ENCODE measurements at places on chromosomes 6 and 20. TPM values are rescaled to one million over a fixed set of nuclear protein-coding genes. Genes with fewer than 3 reads are reported as not detected.

GRCh38 chr6:44327760-44328159 lies 14.6 kb upstream of the AARS2 start:
- DNase-seq: no peak

GRCh38 chr6:37308069-37308815 lies 45.5 kb upstream of the RNF8 start:
- DNase-seq: no peak

- DNase-seq: no peak
Observed at GRCh38 chr6:11830105-11830504, 51.5 kb upstream of the ADTRP start.

DNA sequence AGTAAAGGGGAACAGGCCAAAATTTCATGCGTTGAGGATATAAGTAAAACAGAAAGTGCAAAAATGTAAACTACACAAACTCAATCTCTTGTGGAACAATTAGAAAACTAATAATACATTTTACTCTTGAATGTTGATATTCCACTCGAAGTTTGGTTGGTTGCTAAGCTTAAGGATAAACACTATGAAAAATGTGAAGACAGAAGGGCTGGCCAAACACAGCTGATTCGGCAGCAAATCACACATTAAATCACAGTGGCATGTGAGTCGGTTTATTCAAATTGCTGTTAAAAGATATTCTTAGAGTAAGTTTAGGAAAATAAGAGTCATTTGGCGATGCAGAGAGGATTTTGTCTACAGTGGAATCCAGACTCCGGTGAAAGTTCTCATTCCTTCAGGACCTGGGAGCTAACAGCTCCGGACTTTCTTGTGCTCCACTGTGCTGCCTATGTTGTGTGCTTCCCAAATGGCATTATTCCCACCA lies 1.4 kb upstream of the EPM2A start:
- DNase-seq: no peak

DNA sequence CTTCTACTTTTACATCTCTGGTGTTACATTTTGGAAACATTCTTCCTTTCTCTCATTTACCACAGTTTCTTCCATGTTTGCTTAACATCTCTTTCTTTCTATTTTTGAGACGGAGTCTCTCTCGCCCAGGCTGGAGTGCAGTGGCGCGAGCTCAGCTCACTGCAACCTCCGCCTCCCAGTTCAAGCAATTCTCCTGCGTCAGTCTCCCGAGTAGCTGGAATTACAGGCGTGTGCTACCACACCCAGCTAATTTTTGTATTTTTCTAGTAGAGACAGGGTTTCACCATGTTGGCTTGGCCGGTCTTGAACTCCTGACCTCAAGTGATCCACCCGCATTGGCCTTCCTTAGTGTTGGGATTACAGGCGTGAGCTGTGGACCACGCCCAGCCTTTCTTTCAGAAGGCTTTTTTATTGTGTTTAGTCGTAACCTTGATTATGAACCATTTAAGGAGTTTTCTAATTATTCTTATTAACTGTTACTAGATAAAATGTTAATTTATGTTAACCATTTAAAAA lies 27.8 kb downstream of the MAP3K4 start:
- DNase-seq: no peak

The TFAP2D gene
- total RNA-seq: 2.9 TPM

- DNase-seq: no peak
Observed at GRCh38 chr6:95866732-95867131, 149.0 kb upstream of the FUT9 start.

GRCh38 chr6:164200071-164200470 lies 785.6 kb downstream of the QKI start:
- no peak for DNase-seq

DNA sequence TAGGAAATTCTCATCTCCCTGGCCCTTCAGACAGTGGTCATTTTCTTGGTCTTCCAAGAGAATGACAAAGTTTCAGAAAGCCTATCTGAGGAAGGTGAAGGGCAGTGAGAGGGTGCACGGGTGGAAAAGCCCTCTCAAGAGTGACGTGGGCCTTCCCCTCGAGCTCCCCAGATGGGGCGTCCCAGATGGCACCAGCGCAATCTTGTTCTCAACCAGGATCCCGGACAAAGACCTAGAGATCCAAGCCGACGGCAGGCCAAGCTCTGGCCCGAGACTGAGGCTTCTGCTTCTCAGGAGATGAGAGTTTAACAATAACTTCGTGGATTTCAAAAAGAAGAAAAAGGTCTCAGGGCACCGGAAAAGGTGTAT lies 797 bp upstream of the ZNF133 start:
- DNase-seq: no peak

GRCh38 chr6:80610846-80611245 lies 504.4 kb downstream of the BCKDHB start:
- no peak for DNase-seq

The NEDD9 gene
- total RNA-seq: 39.1 TPM

DNA sequence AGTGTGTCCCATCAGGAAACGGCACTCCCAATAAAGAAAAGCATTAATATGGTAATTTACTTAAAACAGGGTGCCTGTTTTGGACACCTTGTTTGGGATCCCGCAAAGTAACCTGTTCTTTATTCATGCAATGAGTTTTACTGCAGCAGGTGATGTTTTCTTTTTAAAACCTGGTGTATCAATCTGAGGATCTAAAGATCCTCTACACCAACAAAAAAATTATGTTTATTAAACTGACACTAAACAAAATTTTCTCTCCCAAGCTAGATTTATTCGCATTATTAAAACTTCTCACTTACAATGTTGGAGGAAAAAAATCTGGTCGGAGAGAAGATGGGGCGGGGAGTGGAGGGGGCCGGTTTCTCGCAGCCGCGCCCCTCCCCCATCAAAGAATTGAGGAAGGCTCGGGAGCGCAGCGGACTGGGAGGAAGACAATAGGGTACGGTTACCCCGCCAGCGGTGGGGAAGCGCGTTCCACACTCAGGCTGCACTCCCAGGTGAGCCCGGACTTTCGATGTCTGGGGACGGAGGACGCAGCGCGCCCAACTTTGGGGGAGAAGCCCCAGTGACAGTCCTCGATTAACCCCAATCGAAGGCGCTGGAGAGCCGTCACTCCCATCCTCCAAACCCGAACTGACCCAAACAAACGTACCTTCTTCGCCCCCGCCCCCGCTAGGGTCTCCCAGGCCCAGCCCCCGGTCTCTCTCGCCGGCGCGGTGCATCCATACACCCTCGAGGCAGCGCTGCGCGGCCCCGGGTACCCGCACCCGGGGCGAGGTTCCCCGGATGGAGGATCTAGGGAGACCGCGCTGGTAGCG lies 1.3 kb downstream of the CD24 start:
- no peak for DNase-seq

- DNase-seq: no peak
Observed at GRCh38 chr6:134316733-134317431, 1.0 kb downstream of the SGK1 start.

GRCh38 chr6:108176281-108177089 lies 10.7 kb downstream of the NR2E1 start:
- DNase-seq: no peak

GRCh38 chr20:20134941-20135575 lies 82.7 kb downstream of the CFAP61 start:
- DNase-seq: no peak

The DEFB132 gene
- not detected for total RNA-seq

DNA sequence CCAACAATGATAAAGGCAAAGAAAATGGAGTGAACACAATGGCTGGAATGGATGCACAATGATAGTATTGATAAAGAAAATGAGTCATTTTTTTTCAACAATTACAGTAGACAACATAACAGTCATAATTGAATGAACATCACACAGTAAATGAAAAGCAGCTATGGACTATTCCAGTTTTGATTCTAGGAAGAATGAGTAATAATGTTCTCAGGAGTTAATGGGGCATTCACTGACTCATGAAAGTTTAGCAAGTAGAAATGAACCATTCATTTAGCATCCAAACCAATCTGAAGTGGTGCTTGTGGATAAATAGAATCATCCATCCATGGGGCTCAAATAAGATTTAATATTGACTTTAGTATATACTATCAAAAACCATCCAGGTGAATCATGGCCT lies 1029.5 kb upstream of the GJE1 start:
- no peak for DNase-seq

DNA sequence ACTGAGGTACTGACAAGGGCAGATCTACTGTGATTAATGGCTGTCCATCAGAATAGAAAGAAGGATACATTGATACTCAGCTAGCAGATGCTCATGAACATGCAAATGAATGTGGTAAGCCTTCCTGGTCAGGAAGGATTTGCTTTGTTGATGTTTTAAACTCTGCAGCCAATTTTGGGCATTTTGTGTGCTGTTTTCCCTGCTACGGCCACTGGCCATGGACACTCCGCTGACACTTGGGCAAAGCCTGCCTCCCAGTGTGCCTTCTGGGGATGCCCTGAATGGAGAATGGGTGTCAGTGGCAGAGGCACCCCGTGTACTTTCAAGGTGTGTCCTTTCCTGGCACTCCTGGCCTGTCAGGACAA lies 113.1 kb downstream of the SOBP start:
- no peak for DNase-seq

The TMEM14C gene
- 46.5 TPM for total RNA-seq

The HRH3 gene
- 0.82 TPM for total RNA-seq

- peak; percentile 69 for DNase-seq
Observed at GRCh38 chr20:43537921-43538877, 20.6 kb upstream of the SGK2 start.

The CTCFL gene
- not detected for total RNA-seq

The SLC44A4 gene
- not detected for total RNA-seq

DNA sequence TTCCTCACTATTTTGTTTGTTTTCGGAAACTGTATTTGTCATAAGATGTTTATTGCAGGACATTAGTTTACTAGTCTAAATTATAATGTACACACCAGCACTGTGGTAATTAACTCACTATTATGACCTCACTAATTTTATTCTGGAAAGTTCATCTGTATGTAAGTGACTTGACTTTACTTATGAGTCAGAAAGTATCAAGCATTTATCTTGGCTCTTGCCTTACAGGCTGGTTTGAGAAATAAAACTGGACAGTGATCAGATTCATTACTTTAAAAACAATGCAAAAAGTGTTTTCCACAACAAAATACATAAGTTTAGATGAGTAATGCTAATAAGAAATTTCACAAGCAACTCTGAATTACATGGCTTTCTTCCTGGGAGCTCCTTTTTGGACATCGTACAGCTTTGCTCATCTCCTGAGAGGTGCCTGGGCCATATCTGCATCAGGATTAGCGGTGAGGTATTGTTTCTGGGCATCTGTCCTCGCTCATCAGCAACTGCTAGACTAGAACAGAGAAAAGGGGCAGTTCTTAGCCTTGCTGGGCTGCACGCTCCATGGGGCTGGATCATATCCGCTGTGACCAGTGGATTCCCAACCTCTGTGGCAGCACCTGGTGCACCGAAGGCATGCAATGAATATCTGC lies 179.8 kb downstream of the SOD2 start:
- DNase-seq: no peak

- DNase-seq: no peak
Observed at GRCh38 chr20:11112832-11113231, 439.0 kb upstream of the JAG1 start.

- DNase-seq: peak; percentile 57
Observed at GRCh38 chr6:157235600-157236039, 87.7 kb downstream of the TMEM242 start.

- DNase-seq: no peak
Observed at GRCh38 chr6:656460-657252, at the start of gene HUS1B. TSS of gene HUS1B (minus strand) at chr6:657100. CDS start at chr6:656944, 156 bp downstream.

GRCh38 chr6:125913864-125914351 lies 42.7 kb upstream of the HINT3 start:
- DNase-seq: no peak

- DNase-seq: no peak
Observed at GRCh38 chr6:38799529-38800184, 84.5 kb downstream of the DNAH8 start.

DNA sequence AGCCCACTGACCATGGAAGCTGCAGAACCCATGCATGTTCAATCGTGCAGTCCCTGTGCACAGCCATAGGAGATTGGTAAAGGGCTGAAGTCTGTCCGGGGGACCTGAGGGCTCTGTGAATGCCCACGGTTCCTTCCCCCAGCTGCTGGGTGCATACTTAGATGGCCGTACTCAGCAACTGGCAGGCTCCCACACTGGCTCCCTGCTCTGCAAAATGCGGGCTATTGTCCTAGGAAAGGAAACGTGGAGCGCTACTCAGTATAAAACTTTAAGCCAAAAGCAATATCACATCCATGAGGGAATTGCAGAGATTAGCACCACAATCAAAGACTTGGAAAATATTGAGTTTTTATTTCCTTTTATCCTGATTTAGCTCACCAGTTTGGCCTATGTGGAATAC lies 202.0 kb downstream of the WDR27 start:
- no peak for DNase-seq

GRCh38 chr6:134636186-134636799 lies 313.6 kb downstream of the ALDH8A1 start:
- DNase-seq: no peak

DNA sequence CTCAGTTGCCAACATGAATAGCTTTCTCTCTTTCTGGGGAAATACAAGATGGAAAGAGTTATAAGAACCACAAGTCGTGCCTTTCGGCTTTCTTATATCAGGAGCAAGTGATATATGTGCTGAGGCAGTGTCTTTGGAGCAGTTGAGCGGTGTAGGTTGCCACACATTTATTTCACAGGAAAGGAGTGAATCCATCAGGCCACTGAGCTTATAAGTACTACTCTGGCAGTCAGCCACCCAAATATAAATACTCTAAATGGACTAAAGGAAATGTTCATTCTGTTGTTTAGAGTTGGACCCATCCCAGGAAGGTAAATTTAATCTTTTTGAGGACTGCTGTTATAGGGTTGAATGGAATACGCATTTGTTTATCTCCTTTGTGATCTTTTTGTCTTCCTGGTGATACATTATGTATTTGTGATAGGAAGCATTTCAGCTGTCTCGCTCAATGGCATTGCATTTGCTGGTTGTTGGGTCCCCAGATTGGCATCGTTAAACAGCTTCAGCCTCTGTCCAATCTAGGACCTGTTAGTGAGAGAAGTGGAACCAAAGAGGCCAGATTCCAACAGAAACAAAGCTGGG lies 139.7 kb downstream of the SOBP start:
- no peak for DNase-seq

GRCh38 chr6:111650049-111650448 lies 44.4 kb upstream of the TRAF3IP2 start:
- no peak for DNase-seq

DNA sequence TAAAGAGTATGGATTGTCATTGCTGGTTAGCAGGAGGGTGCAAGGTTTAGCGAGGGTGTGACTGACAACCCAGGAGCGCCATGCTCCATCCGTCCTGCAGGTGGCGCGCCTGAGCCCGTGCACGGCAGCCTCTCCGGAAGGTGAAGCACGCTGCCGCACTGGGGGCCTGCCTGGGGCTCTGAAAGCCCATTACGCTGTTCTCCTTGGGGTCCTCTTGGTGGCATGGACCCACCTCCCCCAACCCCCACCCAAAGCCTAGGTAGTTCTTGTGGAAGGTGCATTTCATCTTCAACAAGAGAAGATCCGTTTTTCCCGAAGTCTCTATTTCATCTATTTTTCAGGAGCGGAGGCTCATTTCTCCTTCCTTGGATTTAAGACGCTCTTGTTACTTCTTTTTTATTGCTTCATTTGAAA lies 197.4 kb upstream of the KCNG1 start:
- DNase-seq: peak; percentile 32

GRCh38 chr6:37506479-37506878 lies 6.8 kb upstream of the CCDC167 start:
- no peak for DNase-seq

The CGA gene
- total RNA-seq: not detected

- no peak for DNase-seq
Observed at GRCh38 chr6:145245119-145245518, 490.2 kb downstream of the EPM2A start.

GRCh38 chr6:167235005-167235404 lies 56.1 kb upstream of the UNC93A start:
- DNase-seq: no peak

The BPIFB4 gene
- total RNA-seq: not detected

Data from frontal cortex (tissue), 4 donors.